DMS153 (cell line): ENCODE measurements at places on chromosomes 3 and 15.

DNA sequence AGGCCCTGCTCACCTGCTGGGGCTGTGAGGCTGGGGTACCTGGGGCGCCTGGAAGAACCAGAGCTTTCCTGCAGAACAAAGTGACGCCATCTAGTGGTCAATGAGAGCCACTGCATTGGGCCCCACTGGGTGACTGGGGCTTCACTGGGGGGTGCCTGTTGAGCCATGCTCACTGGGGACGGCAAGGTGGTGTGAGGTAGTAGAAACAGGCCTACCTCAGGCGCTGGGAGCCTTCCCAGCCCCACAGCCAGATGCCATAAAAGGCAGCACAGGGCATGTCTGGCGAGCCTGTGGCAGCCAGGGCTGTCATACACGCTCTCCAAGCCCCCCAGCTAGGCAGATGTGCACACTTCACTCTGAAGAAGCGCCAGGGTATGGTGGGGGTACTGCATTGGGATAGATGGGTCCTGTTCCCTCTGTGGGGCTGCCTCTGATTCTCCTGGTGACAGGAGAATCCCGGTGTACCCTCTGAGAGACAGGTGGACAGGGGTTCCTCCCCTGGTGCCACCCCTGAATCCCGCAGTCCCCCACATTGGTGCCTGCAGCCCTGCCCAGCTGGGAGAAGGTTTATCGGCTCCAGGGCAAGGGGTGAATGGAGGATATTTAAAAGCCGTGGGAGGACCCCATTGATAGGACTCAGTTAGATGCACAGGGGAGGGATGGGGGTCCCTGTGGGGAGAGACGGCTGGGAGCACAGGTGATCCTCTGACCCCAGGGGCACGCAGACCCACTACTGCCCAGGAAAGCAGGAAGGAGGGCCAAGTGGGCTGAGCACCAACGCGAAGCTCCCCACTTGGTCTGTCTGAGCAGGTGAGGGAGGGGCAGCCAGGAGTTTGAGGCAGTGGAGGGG, 178.8 kb downstream of the NSMCE3 start:
- DNase-seq = no peak

DNA sequence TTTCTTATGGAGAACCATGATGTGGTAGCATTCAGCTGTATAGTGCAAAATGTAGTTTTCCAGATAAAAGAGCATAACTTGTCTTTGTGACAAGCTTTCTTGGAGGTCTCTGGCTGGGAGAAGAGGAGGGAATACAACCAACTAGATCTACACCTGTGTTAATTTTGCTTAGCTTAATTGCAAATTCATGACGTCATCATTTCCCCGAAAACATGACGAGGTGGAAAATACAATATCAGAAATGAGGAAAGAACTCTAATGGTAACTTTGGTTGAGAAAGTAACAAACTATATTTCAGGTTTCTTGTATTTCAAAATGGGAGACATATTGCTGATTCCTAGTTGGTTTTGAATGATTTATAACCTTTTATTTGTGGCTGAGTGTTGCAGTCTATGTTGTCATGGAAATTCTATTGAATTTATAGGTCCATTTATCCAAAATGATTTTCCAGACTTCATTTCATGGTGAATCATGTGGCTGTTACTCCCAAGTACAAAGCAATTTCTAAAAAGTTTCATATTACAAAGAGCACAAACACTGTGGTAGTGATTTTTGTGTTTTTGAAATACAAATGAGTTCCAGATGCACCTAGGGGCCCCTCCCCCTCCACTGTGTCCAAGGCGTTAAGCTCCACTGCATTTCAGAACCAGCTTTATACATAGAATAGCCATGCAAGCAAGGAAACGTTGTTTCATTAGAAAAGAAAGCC, 307.2 kb downstream of the FEZF2 start:
- DNase-seq = no peak

GRCh38 chr3:100525753-100526612, 33.6 kb downstream of the TMEM45A start:
- no peak for DNase-seq

DNA sequence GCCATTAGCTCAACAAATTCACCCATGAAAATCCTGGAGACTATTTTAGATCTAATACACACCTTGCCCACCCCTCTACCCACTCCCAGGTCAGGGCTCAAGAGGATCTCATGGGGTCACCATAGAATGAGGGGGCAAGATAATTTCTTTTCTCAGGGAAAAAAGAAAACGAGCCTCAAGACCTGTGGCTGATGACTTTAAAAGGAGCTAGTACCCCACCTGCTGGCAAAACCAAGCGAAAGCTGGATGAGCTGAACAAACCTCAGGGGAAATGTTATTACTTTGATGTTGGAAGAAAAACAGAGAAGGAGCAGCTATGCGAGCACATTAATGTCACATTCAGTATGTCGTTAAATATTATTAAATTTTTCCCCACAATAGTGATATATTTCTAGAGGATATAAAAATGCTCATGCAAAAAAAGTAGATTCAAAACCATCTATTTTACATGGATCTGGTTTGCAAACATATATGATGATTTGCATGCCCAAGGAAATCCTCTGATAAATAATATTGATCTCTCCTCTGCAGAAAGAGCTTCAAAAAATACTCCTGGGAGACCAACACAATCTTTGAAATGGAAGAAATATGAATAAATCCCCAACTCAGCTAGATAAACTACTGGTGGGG, 37.7 kb downstream of the PLD1 start:
- DNase-seq = peak; percentile 38

DNA sequence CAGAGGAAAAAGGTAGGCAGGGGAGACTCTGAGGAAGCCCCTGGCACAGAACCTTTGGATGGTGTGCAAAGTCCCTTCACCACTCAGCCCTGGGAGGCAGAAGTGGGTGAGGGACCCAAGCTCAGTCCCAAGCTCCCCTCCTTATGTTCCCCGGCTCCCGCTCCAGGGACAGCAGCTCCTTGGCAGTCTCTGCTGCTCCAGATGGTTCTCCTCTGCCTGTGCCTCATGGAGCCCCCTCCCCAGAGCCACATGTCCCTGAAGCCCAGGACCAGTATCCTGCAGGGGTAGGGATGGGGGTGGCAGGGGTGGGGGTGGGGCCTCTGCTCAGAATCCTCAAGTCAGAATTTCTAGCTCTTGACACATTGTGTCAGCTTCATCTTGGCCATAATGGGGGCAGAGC, 8.0 kb upstream of the CAMKV start:
- no peak for DNase-seq

DNA sequence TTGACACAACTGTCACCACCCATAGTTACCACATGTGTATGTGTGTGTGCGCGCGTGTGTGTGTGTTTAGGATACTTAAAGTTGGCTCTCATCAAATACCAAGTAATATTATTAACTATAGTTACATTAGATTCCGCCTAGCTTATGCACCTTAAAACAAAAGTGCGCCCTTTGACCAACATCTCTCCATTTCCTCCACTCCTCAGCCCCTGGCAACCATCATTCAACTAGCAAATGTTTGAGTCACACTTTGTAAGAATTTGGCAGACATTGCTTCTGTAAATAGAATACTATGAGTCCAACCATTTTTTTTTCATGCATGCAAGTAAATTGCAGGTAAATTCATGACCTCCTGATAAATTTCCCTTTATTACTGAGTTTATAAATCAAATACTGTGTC, 169.3 kb downstream of the GBE1 start:
- no peak for DNase-seq

DNA sequence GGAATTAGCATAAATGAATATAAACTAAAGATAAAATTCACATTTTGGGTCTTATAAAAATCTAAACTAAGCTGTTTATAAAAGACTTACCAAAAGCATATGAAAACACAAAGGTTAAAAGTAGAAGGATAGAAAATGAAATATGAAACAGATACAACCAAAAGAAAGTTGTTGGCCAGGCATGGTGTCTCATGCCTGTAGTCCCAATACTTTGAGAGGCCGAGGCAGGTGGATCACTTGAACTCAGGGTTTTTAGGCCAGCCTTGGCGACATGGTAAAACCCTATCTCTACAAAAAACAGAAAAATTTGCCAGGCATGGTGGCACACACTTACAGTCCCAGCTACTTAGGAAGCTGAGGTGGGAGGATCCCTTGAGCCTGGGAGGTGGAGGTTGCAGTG, 51.0 kb downstream of the CPA3 start:
- DNase-seq = no peak

DNA sequence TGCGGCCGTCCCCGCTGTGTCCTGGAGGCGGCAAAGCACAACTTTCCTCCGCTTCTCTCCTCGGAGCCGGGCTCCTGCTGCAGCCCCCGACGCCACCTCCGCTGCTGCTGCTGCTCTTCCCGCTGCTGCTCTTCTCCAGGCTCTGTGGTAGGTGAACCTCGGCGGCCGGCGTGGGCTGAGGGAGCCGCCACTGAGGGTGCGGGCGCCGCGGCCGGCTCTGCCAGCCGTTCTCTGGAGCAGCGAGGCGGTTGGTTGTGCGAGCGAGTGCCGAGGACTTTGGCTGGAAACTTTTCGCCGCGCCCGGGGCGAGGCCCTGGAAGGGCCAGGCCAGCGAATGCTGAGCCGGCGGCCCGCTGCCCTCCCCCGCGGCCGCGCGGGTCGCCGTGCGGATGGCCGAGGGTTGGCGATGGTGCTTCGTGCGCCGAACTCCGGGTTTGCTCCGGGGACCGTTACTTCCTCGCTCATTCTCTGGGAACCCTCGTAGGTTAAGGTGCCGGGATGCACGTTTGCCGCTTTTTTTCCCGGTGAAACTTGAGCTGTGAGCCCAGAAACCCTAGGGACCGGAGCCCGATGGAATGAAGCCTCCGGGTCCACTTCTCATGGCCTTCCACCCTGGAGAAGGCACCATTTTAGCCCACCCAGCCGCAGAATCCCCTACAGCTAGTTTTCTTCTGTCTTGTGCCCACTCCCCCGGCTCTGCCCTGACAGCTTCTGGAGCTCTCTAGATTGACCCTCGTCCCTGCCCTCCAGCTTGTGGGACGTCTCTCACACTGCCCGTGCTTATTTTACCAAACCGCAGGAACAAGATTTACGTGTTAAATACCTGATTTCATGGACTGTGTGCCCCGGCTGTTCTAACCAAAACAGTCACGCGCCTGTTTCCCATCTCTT, 660 bp downstream of the NECTIN3 start:
- no peak for DNase-seq

DNA sequence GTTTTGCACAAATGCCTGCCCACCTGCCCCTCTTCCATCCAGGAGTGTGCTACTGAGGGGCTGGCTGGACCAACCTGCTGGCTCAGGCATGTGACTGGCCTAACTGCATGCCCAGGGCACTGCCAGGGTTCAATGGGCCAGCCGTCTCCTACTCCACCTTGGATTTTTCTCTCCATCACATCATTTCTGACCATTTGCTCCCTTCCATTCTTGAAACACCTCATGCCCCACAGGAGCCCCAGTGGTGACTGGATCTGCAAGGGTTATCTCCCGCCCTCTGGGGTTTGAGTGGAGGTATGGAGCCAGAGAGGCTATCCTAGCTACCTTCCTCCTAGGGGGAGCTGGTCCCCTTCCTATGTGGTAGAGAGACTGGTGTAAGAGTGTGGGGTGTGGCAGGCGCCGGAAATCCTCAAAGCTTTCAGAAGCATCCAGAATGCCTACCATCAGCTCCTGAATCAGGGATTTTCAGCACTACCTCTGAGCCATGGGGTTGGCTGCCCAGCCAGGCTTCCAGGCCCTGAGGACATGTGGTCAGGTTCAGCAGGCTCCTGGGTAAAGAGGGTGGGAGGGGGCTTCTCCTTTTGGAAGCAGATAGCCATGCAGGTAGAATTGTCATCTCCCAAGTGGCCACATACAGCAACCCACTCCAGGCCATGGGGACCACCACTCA, 2.9 kb upstream of the MANF start:
- DNase-seq = no peak

- no peak for DNase-seq
Measured at GRCh38 chr3:64058566-64058965, 35.3 kb upstream of the PSMD6 start.

GRCh38 chr15:77528968-77529319, 103.8 kb downstream of the LINGO1 start:
- no peak for DNase-seq

DNA sequence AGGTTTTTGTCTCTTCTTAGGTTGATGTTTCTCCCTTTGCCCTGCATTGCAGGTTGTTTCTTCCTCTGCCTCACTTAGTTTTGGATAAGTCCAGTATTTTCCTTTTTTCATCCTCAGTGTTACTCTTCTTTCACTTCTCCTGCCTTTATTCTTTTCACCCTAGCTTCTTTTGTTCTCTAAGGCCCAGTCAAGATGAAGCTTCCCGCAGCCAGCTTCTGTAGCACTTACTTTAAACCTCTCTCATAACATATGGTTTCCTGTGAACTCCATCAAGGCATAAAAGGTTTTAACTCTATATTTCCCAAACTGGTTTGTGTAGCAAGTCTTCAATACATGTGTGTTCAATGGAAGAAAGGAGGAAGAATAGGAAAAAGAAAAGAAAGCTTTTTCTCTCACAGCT, 54.1 kb downstream of the TP63 start:
- no peak for DNase-seq

GRCh38 chr3:33181229-33181628, 37.4 kb downstream of the SUSD5 start:
- DNase-seq = no peak

- no peak for DNase-seq
Measured at GRCh38 chr3:129567176-129567705, 24.3 kb downstream of the H1-8 start.

- no peak for DNase-seq
Measured at GRCh38 chr15:52118969-52119749, 6.6 kb upstream of the BCL2L10 start.

GRCh38 chr3:107837895-107838612, 252.8 kb downstream of the CD47 start:
- no peak for DNase-seq

- peak; percentile 61 for DNase-seq
Measured at GRCh38 chr15:75335705-75336355, at the start of gene COMMD4. TSS of gene COMMD4 (plus strand) at chr15:75336063. CDS start at chr15:75336090, 27 bp downstream.

GRCh38 chr3:18716101-18716500, 291.0 kb upstream of the SATB1 start:
- DNase-seq = no peak

- no peak for DNase-seq
Measured at GRCh38 chr3:10527295-10528001, 22.1 kb upstream of the ATP2B2 start.

DNA sequence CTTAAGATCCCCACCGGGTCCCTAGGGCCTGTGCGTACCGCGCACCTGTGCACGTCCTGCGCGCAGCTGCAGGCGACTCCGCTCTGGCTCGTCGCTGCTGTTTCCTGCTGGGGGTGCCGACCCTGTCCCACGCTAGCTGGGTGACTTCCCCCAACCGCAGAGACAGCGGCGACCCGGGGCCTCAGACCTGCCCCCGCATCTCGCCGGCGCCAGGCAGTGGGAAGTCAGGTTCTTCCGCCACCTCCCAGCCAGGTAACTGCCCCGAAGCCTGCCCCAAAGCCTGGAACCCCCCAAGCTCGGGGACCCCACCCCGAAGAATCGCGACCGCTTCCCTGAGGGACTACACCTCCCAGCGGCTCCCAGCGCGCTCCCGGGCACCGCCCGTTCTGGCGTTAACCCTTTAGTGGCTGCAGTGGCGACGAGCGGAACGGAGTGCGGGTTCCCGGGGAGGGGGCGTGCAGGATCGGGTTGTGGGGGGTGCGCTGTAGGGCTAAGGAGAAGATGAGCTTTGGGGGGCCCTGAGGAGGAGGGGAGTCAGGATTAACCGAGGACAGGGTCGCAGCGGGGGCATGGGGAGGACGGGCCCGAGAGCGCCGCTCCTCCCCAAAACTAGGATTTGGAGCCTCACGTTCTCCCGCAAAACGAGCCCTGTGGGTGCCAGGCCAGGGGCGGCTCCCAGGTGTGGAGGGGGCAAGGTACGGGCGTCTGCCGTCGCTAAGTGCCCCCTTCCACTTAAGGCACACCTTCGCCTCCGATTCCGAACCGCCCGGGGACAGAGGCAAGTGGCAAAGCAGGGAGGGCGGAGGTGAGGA, 589 bp downstream of the NEIL1 start:
- DNase-seq = no peak

GRCh38 chr3:32705232-32705631, 20.2 kb downstream of the CNOT10 start:
- DNase-seq = no peak
